HepG2 (cell line): ENCODE measurements at places on chromosomes 6 and 20.

DNA sequence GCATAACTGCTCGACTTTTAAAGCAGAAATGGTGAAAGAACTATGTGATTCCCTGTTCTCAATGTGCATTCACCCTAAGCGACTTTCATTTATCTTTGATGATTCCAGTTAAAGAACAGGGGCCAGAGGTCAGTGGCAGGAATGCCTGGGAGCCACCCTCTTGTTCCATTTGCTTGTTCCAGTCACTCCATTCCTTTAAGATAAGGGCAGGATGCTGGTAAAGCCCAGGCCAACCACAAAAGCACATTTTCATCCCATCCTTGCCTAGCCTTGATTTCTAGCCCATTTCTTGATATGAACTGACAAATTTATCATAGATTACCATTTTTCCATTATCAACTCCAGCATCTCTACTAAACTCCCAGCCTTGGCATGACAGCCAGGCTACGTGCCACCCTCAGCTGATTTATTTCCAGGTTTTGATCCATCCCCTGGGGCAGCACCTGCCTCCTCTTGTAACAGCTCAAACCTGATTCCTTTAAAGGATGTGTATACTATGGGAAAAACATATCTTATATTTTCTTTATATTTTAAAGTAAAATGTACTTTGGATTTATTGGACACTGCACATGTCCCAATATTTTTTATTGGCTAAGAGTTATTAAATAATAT is 19.2 kb downstream of the HMGN3 start:
- H3K4me3 ChIP-seq, result no peak overlapping the region
- H3K36me3 ChIP-seq, result peaks cover 10% of the 10 kb centered on the region; the same call in 2 of the 3 replicates
- no peak overlapping the region for H3K27ac ChIP-seq
- no peaks in the 10 kb centered on the region for H3K27me3 ChIP-seq

- H3K27me3 ChIP-seq, result peaks cover 4% of the 10 kb centered on the region; the same call in 1 of the 2 replicates
- DNase-seq, result no peak
- no peak overlapping the region for H3K4me3 ChIP-seq
- no peak overlapping the region for H3K27ac ChIP-seq
- H3K4me1 ChIP-seq, result no peaks in the 10 kb centered on the region
Measured at GRCh38 chr20:61320691-61321425, 68.8 kb downstream of the CDH4 start.

DNA sequence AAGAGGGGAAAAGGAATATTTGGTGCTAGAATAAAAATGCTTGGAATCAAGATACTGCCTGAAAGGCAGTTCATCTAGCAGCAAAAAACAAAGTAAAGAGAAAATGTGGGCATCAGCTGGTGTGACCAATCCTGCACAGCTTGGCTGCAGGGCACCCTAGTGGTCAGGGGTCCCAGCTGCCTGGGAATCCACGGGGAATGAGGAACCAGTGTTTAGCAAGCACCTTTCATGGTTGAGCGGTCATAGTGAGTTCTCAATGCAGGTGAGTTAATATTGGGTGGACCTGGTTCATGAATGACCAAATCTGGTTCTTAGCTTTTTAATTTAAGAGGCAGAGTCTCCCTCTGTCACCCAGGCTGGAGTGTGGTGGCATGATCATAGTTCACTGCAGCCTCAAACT is 53.3 kb downstream of the CAP2 start:
- H3K4me1 ChIP-seq, result no peaks in the 10 kb centered on the region
- DNase-seq, result no peak
- no peaks in the 10 kb centered on the region for H3K27me3 ChIP-seq
- no peaks in the 10 kb centered on the region for H3K36me3 ChIP-seq
- no peak overlapping the region for H3K4me3 ChIP-seq
- H3K27ac ChIP-seq, result no peak overlapping the region

GRCh38 chr6:45488889-45489288 is 111.2 kb upstream of the SUPT3H start:
- no peaks in the 10 kb centered on the region for H3K36me3 ChIP-seq
- no peak for DNase-seq
- H3K27me3 ChIP-seq, result no peaks in the 10 kb centered on the region
- H3K4me1 ChIP-seq, result no peaks in the 10 kb centered on the region
- H3K27ac ChIP-seq, result no peak overlapping the region

- no peaks in the 10 kb centered on the region for H3K27me3 ChIP-seq
- DNase-seq, result no peak
- H3K4me3 ChIP-seq, result no peak overlapping the region
- peaks cover 82% of the 10 kb centered on the region for H3K4me1 ChIP-seq
Measured at GRCh38 chr6:3888153-3888957, 39.2 kb downstream of the FAM50B start.

DNA sequence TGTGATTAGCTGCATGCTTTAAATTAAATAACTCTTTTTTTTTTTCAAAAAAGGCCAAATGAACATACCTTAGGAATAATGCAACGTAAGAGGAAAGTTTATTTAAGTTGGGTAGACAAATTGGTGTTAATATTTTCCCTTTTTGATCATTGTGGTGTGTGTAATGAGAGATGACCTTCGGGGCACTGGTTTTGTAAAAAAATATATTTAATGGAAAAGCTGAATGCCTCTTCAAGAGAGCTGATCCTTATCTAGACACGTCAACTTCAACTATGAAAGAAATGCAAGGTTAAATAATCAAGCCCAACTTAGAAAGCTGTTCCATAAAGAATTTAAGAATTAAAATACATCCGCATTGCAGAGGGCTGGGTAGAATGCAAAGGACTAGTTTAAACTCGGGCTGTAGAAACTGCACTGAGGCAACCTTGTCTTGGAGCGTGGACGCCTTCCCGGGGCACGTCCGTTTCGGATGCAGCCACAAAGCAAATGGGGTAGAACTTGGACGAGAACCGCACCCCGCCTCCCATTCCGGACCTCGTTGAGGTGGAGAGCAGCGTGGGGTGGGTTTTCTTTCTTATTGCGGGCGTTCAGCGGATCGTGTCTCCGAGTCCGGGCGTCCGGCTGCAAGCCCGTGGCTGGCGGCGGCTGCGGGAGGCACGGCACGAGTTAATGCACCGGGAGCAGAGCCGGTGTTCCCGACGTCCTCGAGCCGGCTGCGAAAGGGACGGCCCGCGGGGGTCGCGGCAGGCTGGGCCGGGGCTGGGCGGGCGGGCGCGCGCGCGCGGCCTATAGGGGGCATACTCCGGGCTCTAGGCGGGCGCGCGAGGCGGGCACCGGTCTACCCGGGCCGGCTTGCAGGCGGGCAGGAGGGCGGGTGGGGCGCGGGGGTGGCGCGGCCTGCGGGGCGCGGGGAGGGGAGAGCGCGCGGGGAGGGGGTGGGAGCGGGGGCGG is 1.9 kb downstream of the JARID2 start:
- H3K36me3 ChIP-seq, result no peaks in the 10 kb centered on the region
- H3K27ac ChIP-seq, result peak overlapping the region; percentile 82
- H3K4me3 ChIP-seq, result peak overlapping the region; percentile 96
- peak; percentile 46 for DNase-seq
- H3K27me3 ChIP-seq, result no peaks in the 10 kb centered on the region

GRCh38 chr6:155861821-155862220 is 406.2 kb upstream of the NOX3 start:
- no peak overlapping the region for H3K27ac ChIP-seq
- DNase-seq, result no peak
- no peaks in the 10 kb centered on the region for H3K4me1 ChIP-seq

- no peaks in the 10 kb centered on the region for H3K4me1 ChIP-seq
- no peak for DNase-seq
- H3K4me3 ChIP-seq, result no peak overlapping the region
- no peaks in the 10 kb centered on the region for H3K36me3 ChIP-seq
- no peaks in the 10 kb centered on the region for H3K27me3 ChIP-seq
Measured at GRCh38 chr6:22353101-22353500, 56.3 kb upstream of the PRL start.

DNA sequence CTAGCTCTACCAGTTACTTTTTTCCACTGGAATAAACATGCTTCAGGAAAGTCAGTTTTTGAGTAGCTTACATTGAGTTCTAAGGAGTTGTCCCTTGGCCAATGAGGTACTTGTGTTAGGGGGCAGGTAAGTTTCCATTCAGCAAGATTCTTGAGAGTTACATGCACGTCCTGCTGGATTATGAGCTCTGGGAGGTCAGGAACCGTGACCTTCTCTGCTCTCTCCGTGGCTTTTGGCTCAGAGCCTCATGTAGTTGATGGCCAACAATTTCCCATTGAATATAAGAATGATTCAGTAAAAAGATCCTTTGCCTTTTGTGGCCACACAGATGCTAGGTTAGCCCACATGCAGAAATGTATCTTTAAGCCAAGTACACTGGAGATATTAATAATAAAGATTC is 181.8 kb upstream of the RALGAPA2 start:
- no peaks in the 10 kb centered on the region for H3K36me3 ChIP-seq
- H3K4me3 ChIP-seq, result no peak overlapping the region
- peaks cover 27% of the 10 kb centered on the region for H3K4me1 ChIP-seq
- no peak overlapping the region for H3K27ac ChIP-seq

DNA sequence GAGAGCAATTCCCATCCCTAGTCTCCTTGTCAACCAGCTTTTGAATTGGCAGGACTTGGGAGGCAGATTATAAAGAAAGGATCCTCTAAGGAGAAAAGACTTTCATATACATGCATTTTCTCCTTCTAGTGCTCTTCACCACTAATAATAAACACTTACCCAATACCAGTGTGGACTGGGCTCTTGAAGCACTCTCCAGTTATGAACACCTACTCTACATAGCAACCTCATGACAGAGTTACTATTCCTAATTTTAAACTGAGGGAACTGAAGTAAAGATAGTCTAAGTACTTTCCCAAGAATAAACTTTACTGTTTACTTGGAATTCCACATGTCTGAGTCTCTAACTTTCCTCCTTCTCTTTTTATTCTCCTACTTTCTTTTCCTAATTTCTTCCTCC is 4.8 kb downstream of the COL9A1 start:
- H3K4me3 ChIP-seq, result no peak overlapping the region
- H3K27me3 ChIP-seq, result no peaks in the 10 kb centered on the region
- no peaks in the 10 kb centered on the region for H3K36me3 ChIP-seq
- no peak for DNase-seq
- no peaks in the 10 kb centered on the region for H3K4me1 ChIP-seq

DNA sequence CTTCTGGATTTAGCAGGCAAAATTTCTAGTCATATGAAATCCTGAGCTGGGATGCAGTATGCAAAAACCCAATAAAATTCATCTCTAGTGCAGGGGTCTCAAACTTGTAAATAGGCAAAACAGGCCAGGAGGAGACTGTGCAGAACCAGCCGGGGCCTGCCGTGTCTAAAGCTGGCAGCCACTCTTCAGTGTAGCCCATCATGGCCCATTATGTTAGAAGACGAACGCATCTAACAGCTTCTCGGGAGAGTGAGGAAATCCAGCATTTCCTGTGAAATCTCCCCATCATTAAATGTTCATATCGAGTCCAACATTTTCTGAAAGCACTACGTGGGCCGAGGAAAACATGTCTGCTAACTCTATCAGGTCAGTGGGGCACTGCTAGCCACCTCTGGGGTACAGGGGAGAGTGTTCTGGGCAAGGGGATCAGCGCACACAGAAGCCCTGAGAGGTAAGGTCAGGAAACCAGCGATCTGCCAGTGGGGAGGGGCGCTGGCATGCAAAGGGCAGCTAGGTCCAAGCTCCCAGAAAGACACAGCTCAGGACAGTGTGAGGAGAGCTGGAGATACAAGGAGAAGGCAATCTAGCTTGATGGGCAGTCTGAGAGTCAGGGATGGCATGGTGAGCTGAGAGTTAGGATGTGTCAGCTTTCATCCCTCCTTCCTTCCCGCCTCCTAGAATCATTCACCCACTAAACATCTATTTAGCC is 144.2 kb downstream of the PREX1 start:
- H3K27ac ChIP-seq, result no peak overlapping the region
- H3K27me3 ChIP-seq, result peaks cover 54% of the 10 kb centered on the region
- no peak for DNase-seq
- no peak overlapping the region for H3K4me3 ChIP-seq

DNA sequence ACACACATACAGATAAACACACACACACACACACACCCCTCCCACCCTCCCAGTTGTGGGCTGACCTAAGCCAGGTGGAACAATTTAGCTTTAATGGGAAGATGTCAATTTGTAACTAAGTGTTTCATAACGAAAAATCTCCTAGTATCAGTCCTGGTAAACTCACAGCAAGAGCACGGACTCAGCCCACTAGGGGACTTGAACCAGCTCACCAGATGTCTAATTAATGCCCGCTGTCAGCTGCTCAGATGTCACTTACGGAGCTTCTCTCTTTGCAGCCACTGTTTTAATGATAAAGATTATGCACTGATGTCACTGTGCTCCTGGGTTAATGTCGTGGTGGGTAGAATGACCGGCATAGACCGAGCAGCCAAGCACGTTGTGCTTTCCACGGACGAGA is 116.6 kb upstream of the INSM1 start:
- H3K36me3 ChIP-seq, result no peaks in the 10 kb centered on the region
- no peaks in the 10 kb centered on the region for H3K27me3 ChIP-seq
- H3K27ac ChIP-seq, result no peak overlapping the region

DNA sequence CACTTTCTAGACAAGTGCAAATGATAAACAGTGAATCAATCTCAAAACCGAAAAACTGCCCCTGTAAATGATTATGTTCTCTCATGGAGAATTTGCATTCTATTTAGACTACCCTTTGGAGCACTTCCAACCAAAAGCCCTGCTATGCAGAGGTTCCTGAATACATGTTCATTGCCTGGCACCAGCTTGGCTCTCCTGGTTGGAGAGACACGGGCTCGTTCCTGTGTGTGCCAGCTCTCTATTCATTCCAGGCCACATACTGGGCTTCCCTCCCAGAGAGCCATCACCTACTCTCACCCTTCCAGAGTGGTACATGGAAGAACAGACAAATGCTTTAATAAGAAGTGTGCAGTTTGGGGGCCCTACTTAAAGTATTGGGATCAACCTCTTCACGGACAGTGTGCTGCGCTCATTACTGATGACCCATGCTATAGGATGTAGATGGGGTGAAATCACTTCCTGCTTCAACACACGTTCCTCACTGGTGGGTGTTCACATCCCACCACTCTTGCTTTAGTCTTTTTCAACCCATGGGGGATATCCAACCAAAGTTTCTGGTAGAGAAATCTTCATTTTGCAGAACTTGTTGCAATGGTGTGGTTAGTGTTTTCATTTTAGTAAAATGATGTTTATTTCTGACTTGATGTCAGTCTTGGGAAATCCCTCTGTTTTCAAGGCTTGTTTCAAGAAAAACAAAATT is 38.5 kb upstream of the NAA20 start:
- no peak for DNase-seq
- no peaks in the 10 kb centered on the region for H3K36me3 ChIP-seq
- H3K27me3 ChIP-seq, result no peaks in the 10 kb centered on the region
- peaks cover 34% of the 10 kb centered on the region for H3K4me1 ChIP-seq

- H3K4me3 ChIP-seq, result no peak overlapping the region
- no peak for DNase-seq
- H3K36me3 ChIP-seq, result no peaks in the 10 kb centered on the region
- peaks cover 21% of the 10 kb centered on the region; the same call in 2 of the 3 replicates for H3K27me3 ChIP-seq
- no peak overlapping the region for H3K27ac ChIP-seq
Measured at GRCh38 chr20:48335308-48336050, 492.3 kb downstream of the PREX1 start.

- no peaks in the 10 kb centered on the region for H3K36me3 ChIP-seq
- no peaks in the 10 kb centered on the region for H3K27me3 ChIP-seq
- DNase-seq, result peak; percentile 20
- H3K27ac ChIP-seq, result no peak overlapping the region
- H3K4me3 ChIP-seq, result no peak overlapping the region
Measured at GRCh38 chr6:116528780-116529179, 16.7 kb downstream of the TRAPPC3L start.
